ENCODE measurements at places on chromosomes 13 and 19.

DNA sequence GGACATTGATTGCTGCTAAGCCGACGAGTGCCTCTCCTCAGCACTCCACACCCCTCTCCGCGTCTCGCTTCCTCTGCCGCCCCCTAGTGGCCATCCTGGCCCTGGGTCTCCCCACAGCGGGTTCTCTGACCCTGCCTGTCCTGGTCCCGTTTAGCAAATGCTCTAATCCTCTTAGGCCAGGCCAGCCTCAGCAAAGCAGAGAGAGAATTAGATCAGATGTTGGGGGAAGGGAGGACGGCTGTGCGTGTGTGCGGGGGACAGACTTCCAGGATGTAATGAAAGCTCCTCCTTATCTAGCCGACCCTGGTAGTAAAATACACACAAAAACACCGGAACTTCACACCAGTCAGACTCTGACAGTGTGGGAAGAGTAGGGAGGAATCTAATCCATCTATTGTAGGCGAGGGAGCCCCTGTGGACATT lies 4.5 kb downstream of the TPRX2 start:
- DNase-seq, result peak; percentile 87

DNA sequence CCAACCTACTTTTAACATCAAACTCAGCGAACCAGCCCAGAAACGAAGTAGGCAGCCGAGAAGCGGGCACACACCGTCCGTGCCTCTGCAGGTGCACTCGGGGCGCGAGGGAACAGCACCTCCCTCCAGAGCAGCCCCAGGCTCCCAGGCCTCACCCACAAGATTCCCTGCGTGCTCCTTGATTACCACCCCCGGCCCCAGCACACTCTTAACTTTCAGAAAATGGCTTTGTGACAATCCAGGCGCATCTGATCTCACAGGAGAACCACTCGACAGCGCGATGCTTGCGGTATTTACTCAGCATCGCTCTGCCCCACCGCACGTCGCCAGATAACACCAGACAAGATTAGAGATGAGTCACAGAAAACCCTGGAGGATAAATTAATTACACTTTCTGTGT lies 134.9 kb upstream of the SPACA7 start:
- no peak for DNase-seq

- DNase-seq, result no peak
Observed at GRCh38 chr13:50572129-50572528, 271.4 kb downstream of the DLEU7 start.

DNA sequence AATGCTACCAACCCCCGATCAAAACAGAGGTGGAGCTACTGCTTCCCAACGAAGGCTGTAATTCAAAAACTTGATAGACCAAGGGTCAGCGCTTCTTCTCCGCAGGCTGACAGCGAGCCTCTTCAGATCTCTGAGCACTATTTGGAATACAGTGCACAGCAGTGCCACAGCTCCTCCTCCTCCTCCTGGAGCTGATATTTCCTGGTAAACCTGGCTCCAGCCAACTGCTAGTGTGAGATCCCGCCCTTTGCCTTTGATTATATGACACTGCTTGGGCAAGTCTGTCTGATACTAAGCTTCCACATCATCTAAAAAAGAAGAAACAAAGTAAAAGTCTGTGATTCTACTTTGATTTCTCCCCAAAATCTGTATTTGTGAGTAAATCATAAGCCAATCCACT lies 710.5 kb downstream of the DACH1 start:
- no peak for DNase-seq

DNA sequence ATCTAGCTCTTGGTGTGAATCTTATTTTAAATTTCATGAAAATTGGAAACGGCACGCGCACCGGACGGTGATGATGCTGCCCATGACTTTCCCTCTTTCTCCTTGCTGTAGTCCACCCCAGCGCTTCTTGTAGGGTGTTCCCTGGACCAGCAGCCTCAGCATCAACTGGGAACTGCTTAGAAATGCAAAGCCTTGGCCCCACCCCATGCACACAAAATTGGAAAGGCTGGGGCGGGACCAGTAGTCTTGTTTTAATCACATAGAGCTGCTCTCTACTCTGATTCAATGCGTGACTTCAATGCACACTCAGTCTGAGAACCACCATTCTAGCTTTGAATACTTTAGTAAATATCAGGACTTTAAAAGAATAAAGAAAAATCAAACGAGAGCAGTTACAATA lies 427.1 kb downstream of the EFNB2 start:
- no peak for DNase-seq

GRCh38 chr13:79528356-79528755 lies 47.4 kb downstream of the NDFIP2 start:
- DNase-seq, result no peak

Data from omental fat pad (tissue), 4 donors.